ENCODE measurements at places on chromosomes 1 and 21. TPM values are rescaled to one million over a fixed set of nuclear protein-coding genes. Genes with fewer than 3 reads are reported as not detected.

DNA sequence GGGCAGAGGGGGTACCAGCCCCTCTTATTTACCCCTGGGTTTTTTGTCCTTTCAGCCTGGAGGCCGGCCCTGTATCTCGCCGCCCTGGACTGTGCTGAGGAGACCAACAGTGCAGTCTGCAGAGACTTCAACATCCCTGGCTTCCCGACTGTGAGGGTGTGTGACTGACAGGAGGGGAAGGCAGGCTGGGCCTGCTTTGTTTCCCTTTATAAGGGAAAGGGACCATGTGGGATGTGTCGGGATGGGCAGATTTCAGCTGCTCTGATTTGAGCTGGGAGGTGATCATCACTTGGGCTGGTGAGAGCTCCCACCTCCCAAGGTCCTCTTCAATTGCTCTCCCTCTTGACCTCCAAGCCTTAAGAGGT lies 11.7 kb downstream of the QSOX1 start:
- DNase-seq: no peak

- no peak for DNase-seq
These were observed 205.2 kb downstream of the ASTN1 start for GRCh38 chr1:176959191-176959820.

- DNase-seq: no peak
These were observed 25.3 kb upstream of the SIPA1L2 start for GRCh38 chr1:232655028-232655745.

DNA sequence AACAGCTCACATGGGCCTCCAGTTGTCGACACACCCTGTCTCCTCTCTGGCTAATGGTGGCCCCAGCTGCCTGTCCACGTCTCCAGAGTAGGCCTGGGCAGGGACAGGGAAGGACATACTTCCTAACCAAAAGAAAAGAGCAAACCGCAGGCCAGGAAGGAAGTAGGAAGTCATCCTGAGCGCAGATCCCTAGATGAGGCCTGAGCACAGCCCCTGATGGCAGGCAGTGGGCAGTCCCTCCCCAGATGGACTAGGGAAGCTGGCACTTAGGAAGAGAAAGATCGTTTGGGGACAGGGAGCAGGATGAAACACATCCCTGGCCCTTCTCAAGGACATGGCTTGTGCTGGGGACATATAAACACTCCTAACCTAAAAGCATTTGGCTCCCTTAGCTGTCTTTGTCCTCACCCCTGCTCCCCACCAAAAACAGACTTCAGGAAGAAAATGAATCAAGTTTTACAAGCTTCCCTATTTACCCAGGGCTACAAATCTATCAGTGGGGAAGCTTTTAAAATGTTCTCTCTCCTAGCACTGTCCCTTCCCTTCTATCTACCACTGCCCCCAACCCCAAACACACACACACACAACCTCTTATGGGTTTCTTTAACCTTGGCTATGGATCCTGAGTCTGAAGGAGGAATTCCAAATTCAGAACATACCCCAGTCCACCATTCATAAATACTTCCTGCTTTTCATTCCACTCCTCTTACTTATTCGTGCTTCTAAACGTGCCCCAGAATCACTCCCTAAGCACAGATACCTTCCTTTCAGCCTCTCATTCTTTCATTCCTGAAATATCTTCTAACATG lies 21.1 kb downstream of the SSBP3 start:
- no peak for DNase-seq

The ACOT11 gene
- 0.70 TPM for total RNA-seq

DNA sequence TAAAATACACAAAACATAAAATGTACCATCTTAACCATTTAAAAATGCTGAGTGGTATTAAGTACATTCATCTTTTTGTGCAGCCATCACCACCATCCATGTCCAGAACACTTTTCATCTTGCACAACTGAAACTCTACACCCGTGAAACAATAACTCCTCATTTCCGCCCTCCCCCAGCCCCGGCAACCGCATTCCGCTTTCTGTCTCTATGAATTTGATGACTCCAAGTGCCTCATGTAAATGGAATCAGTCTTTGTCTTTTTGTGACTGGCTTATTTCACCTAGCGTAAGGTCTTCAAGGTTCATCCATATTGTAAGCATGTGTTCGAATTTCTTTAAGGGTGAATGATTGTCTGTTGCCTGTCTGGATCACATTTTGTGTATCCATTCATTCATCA lies 37.2 kb downstream of the SCCPDH start:
- DNase-seq: no peak

DNA sequence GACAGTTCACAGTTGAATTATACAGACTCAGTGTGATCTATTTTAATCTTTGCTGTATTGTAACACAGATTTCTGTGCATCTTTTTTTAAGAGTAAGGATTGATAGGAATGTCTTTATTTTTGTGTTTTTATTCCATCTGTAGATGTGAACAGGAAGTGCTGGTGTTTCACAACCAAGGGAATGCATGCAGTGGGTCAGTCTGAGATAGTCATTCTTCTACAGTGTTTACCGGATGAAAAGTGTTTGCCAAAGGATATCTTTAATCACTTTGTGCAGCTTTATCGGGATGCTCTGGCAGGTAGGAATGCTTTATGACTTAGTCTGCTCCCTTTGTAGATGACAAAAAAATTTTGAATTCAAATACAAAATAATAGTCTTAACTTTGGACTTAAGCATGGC lies 84.5 kb downstream of the CC2D1B start:
- DNase-seq: no peak

The RAB25 gene
- total RNA-seq: 2.3 TPM

The TCP10L gene
- 0.29 TPM for total RNA-seq

The OR2T29 gene
- not detected for total RNA-seq

DNA sequence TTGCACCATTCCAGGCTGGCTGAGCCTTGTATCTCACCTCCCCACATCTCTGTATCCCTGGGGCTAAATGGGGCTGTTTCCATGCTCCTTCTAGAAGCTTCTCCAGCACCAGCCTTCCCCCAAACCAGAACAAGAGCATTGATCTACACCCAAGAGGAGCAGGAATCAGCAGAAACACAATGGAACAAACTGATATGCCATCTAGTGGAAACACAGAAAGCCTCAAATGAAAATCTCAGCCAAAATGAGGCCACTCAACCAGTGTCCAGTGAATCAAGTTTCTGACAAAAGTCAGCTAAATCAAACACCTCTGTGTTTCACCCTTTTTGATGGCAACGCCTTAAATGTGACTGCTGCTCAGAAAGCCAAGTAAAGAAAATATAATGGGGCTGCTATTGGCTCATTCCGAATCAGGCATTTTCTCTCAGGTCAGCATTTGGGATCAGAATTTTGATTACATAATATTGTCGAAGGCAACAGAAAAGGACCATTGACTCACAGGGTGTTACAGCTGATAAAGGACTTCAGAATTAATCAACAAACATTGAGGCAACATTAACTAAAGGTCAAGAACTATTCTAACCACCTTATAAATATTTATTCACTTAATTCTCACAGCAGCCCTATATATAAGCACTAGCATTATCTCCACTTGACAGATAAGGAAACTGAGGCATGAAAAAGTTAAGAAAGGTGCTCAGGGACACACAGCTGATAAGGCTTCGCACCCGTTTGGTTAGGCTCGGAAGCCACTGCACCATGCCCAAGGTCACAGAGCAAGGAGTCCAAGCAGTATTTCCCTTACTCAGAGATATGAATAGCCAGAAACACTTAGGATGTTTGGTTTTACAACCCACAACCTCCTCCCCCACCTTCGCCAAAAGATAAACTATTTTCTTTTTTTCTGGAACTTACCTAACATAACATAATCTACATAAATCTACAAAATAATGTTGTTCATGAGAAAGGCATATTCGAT lies 85.8 kb upstream of the KCNJ15 start:
- no peak for DNase-seq

DNA sequence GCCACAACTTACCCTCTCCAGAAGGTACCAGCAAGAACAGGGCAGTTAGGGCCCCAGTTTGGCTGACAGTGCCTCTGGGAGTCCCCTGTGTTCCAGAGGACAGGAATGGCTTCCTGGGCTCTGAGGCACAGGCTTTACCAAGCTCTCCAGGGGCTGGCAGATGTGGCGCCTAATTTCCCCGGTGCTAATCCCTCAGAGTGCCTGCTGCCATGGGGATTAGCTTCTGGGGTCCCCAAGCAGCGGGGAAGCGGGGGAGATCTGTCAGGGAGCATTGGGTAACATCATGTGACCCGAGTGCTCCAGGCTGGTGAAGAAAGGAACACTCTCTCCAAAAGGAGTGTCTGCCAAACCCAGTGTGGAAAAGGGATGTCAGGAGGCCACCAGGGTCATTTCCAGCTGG lies at the start of gene LACTBL1:
Gene LACTBL1, minus strand, starts transcription at position 107 of the 400 bp plus-strand sequence. CDS start 550 bp downstream, outside the sequence.
- DNase-seq: no peak

The SIPA1L2 gene
- 1.1 TPM for total RNA-seq

DNA sequence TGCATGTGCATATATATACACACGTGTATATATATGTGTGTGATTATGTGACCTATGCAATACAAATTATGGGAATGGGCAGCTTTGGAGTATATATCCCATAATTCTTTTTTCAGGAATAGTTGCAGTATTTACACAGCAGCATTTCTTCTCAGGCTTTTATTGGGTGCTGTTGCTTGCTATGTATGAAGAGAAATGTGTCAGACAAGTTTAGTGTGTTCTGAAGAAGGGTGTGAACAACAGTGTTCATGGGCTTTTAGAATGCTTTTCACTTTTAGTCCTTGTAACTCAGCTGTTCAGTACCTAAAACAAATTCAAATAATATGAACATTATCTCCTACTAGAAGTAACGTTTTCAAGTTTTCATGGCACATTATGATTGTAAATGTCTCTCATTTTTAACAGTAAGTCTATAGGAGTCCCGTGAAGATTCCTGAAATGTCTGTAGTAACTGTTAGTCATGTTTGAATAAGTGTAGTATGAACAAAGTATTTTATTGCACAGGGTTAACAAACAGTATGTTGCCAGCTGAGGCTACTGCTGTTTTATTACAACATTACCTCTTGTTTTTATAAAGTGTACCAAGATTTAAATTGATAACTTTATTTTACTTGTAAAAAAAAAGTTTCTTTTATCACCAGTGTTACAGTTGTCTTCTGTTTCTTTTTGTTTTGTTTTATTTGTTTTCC lies 42.5 kb downstream of the TMED5 start:
- no peak for DNase-seq

GRCh38 chr1:45884700-45885099 lies 81.3 kb downstream of the MAST2 start:
- no peak for DNase-seq

DNA sequence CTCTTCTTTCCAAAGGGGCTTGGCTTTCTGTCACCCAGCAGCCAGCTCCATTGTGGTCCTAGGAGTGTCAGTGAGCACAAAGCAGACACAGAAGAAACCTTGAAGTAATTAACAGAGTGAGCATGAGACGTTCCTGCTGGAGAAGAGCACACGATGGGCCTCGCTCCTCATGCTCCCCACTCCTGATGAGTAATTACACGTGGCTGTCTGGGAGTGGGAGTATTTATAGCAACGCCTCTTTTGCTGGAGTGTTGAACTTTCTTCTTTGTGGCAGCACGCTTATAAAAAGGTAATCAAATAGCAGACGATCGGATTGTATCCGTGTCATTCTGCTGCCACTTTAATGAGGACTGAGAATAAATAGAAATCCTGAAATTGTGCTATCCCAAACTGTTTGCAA lies 185.8 kb downstream of the CAMTA1 start:
- DNase-seq: no peak

DNA sequence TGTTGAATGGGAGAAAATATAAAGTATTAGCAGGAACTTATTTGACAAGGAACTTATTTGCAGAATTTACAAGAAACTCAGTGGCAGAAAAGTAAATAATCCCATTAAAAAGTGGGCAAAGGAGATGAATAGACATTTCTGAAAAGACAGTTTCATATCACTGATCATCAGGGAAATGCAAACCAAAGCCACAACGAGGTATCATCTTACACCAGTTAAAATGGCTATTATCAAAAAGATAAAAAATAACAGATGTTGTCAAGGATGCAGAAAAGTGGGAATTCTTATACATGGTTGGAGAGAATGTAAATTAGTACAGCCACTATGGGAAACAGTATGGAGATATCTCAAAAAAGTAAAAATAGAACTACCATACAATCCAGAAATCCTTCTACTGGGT lies 61.0 kb downstream of the SYT14 start:
- DNase-seq: no peak

The CATSPER4 gene
- total RNA-seq: not detected

The MCOLN3 gene
- total RNA-seq: 2.1 TPM

The AMY2A gene
- total RNA-seq: not detected

The LCE3D gene
- not detected for total RNA-seq

The NTMT2 gene
- not detected for total RNA-seq

DNA sequence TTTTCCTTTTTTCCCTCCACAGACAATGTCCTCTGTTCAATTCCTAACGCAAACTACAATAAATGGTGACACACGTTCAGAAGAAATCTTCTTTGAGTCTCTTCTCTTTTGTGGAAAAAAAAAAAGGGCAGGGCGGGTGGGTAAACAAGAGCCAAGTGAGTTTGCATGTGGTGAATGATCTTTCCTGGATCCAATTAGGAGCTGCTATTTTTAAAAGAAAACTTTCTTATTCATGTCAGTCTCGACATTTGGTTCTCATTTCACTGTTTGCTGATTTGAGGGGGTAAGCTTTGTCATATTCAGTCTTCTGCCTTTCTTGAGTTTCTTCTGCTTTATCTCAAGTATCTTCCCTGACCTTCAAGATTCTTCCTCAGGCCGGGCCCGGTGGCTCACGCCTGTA lies 29.2 kb upstream of the KIF1B start:
- DNase-seq: no peak

The RASAL2 gene
- not detected for total RNA-seq

- no peak for DNase-seq
These were observed 31.0 kb downstream of the KANK4 start for GRCh38 chr1:62288224-62288623.

DNA sequence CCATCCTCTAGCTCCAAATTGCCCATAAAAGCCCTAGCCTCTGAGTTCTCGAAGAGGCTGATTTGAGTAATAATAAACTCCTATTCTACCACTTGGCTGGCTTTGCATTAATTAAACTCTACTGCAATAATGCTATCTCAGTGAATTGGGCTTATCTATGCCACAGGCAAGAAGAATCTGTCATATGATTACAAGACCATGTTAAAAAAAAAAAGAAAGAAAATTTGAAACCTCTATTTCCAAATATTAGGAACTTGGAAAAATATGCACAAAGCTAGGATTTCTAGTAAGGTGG lies 27.6 kb upstream of the SGIP1 start:
- no peak for DNase-seq

- DNase-seq: no peak
These were observed 1.3 kb upstream of the XKR8 start for GRCh38 chr1:27958513-27958912.

- DNase-seq: no peak
These were observed 421.0 kb downstream of the MRPL39 start for GRCh38 chr21:25186273-25186672.

DNA sequence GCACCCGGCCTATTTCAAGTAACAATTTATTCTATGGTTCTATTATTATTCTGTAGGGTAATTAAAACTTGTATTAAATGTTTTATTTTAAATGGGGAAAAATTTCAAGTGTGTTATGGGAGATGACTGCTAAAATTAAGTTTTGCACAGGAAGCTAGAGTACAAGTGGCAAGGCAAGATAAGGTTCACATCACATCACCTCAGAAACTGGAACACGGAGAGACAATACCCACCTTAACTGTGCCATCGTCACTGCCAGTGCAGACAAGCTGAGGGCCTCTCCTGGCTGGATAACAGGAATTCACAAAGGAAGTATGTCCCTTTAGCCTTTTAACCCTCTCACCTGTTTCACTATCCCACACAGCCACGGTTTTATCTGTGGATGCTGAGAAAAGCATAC lies 7.6 kb downstream of the SNRNP40 start:
- no peak for DNase-seq

- no peak for DNase-seq
These were observed 190.9 kb upstream of the ADGRL4 start for GRCh38 chr1:79197421-79197820.

The OR2G6 gene
- total RNA-seq: not detected

- no peak for DNase-seq
These were observed 548 bp upstream of the CDC20 start for GRCh38 chr1:43358121-43358745.

Measured in T-cell (primary cell).